IPS-NIHi11 (cell line): ENCODE measurements at places on chromosomes 6 and 20.

DNA sequence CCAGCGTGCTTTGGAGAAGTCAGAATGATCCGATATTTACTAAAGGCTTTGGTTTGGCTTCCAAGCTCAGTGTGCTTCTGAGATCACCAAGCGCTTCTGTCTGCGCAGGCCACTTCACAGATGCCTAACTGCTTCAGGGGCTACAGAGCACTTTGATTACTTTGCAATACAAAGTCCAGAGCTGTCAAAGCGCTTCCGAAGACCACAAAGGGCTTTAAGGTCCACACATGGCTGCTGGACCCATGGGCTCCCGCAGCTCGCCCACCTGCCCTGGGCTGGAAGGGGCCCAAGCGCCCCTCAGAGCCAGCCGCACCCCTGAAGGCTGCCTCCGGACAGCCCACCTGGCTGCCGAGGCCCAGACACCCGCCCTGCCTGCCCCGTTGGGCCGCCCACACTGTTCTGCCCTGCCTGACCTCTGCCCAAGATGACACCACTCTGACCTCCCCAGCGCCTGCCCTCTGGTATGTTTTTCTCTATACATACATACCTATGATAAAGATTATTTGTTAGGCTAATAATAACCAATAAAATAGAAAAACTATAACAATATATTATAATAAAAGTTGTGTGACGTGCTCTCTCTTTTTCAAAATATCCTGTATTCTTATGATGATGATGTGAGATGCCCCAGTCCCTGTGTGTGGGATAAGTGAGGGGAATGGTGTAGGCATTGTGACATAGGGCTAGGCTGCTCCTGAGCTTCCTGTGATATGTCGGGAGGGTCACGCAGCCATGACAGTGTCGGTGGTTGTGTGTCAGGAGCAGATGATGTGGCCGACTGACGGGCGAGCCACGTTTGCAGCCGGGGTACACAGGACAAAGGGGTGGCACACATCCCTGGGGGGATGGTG lies 22.6 kb downstream of the DYNLT1 start:
- DNase-seq = no peak

GRCh38 chr20:21465799-21466198 lies 48.1 kb downstream of the NKX2-2 start:
- no peak for DNase-seq

GRCh38 chr20:32249030-32249738 lies 28.3 kb upstream of the KIF3B start:
- DNase-seq = no peak

GRCh38 chr6:43733471-43734293 lies 36.3 kb upstream of the VEGFA start:
- DNase-seq = no peak

- no peak for DNase-seq
Observed at GRCh38 chr6:110537208-110538123, 61.1 kb upstream of the SLC22A16 start.

- no peak for DNase-seq
Observed at GRCh38 chr6:38588631-38589366, 50.9 kb downstream of the BTBD9 start.

- peak; percentile 21 for DNase-seq
Observed at GRCh38 chr6:48186746-48187145, 75.7 kb upstream of the PTCHD4 start.

- DNase-seq = no peak
Observed at GRCh38 chr6:125968493-125968892, 11.9 kb downstream of the HINT3 start.

- peak; percentile 75 for DNase-seq
Observed at GRCh38 chr6:39344821-39345280, 22.3 kb upstream of the KCNK16 start.

DNA sequence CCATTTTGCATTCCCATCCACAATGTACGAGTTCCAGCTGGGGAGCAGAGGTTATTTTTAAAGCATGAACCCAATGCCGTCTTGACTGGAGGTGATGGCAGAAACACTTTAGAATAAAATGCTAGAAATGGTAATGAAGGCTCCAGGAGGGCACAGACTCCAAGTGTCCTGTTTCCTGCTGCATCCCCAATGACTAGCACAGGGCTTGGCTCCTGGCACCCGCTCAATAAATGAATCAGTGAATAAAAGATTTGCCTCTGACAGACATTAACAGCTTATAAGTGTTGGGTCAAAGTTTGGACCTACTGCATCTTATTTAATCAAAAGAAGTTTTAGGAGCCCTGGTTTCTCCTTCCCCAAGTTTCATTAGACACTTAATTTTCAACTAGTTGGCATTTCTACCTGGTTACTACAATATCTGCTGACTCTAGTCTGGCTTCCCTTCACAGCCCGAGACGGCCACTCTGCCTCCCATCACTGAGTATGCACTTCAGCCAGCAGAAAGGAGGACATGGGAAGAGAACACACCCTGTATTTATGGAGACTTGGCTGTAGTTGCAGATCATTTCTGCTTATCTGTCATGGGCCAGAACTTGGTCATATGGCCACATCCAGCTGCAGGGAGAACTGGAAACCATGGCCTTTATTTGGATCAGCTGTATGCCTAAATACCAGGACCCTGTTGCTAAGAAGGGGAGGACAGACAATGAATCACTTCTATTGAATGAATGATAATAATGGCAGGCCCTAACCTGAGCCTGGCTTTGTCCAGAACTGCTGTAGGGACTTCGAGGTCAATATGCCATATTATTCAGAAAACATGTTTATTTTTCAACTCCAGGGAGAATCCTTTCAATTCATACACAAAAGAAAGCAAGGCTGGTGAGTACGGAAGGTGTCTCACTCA lies 63.1 kb downstream of the TTI1 start:
- DNase-seq = no peak

GRCh38 chr20:62595491-62595890 lies 46.8 kb upstream of the SLCO4A1 start:
- DNase-seq = peak; percentile 59

DNA sequence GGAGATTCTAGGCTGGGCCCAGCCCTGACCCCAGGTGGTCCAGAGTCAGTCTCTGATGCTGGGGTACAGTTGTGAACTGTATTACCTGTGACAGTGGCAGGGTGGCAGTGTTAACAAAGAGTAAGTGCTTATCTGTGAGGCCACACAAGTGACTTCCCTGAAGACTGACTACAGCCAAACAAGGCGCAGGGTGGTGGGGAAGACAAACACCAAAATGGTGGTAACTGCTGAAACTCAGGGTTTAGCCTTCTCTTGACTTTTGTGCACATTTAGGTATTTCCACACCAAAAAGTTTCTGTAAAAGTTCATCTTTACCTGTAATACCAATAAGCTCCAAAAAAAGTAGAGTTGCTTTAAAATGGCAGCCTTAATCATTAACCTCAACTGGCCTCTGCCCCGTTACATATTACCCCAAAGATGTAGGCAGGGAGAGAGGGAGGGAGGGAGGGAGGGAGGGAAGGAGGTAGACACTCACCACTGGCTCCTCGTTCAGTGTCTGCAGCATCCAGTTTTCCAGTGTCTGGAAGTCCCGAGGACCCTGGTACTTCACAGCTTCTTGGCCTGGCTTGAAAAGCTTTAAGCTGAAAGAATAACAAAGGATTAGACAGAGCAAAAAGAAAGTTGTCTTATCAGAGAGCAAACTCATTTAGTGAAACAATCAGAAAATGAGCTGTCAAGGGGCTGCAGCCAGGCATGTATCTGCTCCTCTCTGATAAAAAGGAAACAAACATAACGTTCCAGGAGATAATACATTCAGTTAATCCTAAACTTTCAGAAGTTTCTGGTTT lies 11.3 kb downstream of the TXNDC5 start:
- no peak for DNase-seq

GRCh38 chr6:156809034-156809433 lies 31.9 kb downstream of the ARID1B start:
- DNase-seq = no peak

DNA sequence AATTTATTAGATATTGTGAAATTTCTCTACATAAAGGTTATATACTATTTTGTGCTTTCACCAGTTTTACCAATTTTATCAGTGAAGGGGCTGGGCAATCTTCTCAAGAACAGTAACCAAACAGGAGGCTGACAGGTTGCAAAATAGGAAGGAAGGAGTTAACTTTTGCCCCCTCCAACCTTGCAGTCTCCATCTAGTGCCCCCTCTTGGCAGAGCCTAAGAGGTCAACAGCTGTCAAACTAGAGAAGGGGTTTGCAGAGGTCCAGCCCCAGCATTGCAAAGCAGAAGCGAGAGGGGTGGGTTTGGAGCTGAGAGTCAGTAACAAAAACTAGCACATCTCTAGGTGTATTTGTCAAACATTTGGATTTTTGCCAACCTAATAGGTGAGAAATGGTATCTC lies 391.0 kb downstream of the CDC5L start:
- peak; percentile 38 for DNase-seq

- DNase-seq = no peak
Observed at GRCh38 chr6:113457198-113457597, 399.9 kb upstream of the MARCKS start.

- no peak for DNase-seq
Observed at GRCh38 chr6:70860045-70860444, 96.8 kb downstream of the B3GAT2 start.

GRCh38 chr6:3749067-3749841 lies 2.3 kb downstream of the PXDC1 start:
- DNase-seq = no peak

- no peak for DNase-seq
Observed at GRCh38 chr6:21836772-21837425, 243.3 kb downstream of the SOX4 start.

DNA sequence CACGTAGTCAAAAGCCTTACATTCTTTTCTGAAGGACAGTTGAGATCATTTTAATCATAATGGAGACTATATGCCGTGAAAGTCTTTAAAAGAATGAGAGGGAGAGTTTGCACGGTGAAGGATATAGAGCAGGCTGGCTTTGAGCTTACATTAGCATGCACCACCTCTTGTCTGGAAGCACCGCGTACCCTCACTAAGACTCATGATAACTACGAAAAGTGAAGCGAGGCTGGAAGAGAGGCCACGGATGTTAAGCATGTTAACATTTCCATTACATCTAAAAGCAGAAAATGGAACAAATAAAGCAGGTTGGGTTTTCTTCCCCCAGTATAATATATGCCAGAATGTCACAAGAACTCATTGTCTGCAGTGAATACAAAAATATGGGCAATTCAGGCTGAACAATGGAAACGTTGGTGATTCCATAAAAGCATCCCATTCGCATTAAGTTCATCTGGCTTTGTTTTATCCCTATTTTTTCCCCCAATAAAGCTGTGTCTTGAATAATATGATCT lies 40.6 kb upstream of the NKX2-2 start:
- no peak for DNase-seq

- DNase-seq = no peak
Observed at GRCh38 chr6:100454551-100455229, 10.0 kb downstream of the SIM1 start.

DNA sequence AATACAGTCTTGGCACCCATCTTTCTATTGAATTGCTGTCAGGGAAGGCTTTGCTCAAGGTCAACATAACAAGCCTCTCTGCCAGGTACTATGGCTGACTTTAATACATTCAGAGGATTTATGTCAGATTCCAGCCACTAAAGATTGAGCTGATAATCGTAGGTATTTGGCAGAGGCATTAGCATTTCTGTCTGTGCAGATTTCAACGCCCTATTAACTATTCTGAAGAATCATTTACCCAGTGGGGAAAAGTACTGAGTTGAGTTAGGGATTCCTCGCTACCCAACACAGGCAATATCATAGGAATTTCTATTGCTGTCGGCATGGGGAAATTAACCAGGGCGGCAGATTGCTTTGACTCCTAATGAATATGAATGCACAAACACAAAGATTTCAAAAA lies 233.7 kb upstream of the SPTLC3 start:
- no peak for DNase-seq
